Stimulated activated CD4-positive, alpha-beta T cell treated with anti-CD3 and anti-CD28 coated beads, TNF-alpha, amount 100 ng/mL, for 4 hours (primary cell): ENCODE measurements at places on chromosomes 13 and 19.

- no peak for DNase-seq
Observed at GRCh38 chr13:106484537-106485193, 50.8 kb downstream of the EFNB2 start.

DNA sequence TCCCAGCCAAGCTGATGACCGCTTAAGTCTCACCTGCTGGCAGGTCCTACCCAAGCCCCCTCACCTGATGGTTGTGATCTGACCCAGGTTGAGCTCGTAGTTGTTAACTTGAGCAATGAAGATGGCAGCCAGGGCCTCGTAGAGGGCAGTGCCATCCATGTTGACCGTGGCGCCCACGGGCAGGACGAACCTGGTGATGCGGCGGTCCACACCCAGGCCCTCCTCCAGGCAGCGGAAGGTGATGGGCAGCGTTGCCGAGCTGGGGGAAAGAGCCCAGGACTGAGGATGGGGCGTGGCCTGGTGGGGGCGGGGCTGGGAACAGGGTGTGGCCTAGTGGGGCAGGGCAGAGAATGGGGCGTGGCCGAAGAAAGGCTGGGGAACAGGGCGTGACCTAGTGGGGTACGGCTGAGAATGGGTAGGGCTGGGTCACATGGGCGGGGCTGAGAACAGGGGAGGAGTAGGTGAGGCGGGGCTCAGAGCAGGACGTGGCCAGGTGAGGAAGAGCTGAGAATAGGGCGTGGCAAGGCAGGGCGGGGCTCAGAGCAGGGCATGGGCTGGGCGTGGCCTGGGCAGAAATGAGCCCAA, 12.9 kb downstream of the OR7C2 start:
- DNase-seq, result no peak

DNA sequence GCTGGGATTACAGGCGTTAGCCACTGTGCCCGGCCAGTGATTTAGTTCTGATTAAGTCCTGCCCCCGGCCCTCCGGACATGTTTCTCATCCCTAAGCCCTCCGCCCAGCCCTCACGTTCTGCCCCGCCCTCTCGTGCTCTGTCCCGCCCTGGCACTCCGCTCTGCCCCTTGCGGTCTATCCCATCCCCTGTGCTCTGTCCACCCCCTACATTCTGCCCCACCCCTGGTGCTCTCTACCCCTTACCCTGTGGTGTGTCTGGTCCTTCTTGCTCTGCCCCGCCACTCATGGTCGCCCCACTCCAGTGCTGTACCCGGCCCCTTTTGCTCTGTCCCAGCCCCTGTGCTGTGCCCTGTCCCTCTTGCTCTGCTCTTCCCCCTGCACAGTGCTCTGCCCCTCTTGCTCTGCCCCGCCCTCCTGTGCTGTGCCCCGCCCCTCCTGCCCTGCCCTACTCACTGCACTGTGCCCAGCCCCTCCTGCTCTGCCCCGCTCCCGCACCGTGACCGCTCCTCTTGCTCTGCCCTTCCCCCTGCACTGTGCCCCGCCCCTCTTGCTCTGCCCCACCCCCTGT, 3.0 kb downstream of the GTPBP3 start:
- DNase-seq, result no peak

GRCh38 chr19:38557205-38557799, 60.5 kb downstream of the MAP4K1 start:
- DNase-seq, result no peak

DNA sequence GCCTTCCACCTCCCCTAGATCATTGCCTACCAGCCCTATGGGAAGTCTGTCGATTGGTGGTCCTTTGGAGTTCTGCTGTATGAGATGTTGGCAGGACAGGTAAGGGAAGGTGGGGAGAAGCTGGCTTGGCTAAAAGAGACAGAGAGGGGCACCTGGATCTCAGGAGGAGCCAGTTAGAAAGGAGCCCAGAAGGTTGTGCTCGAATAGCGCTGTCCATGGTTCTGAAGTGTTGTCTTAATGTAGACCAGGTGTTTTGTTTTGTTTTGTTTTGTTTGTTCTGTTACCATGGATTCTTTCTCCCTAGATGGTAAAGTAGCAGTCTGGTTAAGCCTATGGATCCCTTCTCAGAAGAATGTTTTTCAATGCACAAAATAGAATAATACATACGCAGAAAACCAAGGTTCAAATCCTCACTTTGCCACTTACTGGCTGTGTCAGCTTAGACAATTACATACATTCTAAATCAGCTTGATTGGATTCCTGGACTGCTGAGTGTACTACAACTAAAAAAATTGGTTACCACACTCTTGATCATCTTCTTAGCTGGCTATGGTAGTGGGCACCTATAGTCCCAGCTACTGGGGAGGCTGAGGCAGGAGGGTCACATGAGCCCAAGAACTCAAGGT, 5.9 kb upstream of the CACNG7 start:
- no peak for DNase-seq

DNA sequence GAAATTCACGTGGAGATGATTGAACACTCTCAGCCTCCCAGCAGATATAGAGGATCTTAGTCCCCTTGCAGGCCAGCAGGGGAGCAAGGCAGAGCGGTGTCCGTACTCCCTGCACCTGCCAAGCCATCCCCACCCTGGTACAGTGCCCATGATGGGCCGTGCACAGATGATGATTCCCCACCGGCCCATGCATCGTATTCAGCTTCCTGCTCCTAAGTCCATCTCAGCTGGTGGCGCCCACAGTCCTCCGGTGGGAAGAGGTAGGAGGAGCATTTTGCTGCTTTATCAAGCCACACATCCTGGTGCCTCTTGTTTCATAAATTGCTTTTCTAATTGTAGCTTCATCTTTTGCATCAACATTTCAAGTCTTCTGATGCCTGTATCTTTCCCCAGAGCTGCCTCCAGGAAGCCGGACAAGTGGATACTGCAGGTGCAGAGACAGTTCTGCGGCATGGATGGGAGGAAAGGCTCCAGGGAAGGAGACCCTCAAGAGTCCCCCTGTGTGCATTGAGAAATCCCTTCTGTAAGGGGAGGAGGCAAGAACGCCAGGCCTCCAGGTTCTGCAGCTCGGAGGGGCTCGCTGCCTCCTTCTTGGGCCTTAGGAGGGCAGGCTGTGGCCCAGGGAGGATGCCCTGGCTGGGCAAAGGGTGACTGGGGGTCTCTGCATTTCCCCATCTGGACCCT, 55.3 kb downstream of the F2RL3 start:
- DNase-seq, result no peak

DNA sequence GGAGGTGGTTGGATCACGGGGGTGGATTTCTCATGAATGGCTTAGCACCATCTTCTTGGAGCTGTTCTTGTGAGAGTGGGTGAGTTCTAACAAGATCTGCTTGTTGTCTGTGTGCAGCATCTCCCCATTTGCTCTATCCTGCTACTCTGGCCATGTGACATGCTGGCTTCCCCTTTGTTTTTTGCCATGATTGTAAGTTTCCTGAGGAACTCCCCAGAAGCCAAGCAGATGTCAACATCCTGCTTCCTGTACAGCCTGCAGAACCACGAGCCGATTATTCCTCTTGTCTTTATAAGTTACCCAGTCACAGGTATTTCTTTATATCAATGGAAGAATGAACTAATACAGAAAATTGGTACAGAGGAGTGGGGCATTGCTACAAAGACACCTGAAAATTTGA, 2.3 kb upstream of the SIGLEC12 start:
- no peak for DNase-seq

- DNase-seq, result no peak
Observed at GRCh38 chr19:31890230-31890629, 455.2 kb upstream of the ZNF507 start.

DNA sequence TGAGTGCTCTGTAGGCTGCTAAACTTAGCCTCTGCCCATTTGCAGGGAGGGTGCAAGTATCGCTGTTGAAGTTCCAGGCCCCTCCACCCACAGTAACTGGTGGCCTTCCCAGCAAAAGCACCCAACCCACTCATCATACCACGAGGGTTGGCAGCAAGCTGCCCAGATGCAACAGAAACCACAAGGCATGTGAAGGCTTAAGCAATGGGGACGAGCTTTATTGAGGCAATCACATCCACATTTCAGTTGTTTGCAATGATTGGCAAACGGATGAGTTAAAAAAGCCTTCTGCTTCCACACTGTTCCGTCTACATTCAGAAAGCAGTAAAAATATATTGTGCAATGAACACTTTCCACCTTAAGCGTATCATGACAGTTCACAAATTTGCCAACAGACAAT, 10.3 kb downstream of the GJB6 start:
- DNase-seq, result no peak

DNA sequence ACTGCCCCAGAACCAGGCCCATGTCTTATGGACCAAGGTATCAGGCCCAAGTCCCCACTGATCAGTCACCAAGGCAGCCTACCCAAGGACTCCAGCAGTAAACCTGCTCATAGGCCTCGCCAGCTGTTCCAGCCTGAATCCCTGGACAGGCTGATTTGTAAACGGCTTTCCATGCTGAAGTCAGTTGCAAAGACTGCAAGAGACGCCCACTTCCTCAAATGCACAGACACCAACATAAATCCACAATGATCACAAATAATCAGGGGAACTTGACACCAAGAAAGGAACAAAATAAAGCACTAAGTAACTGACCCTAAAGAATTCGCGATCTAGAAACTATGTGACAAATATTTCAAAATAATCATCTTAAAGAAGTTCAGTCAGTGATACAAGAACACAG, 75.2 kb downstream of the RXFP2 start:
- DNase-seq, result no peak

- DNase-seq, result no peak
Observed at GRCh38 chr13:106533101-106533942, 2.1 kb downstream of the EFNB2 start.

DNA sequence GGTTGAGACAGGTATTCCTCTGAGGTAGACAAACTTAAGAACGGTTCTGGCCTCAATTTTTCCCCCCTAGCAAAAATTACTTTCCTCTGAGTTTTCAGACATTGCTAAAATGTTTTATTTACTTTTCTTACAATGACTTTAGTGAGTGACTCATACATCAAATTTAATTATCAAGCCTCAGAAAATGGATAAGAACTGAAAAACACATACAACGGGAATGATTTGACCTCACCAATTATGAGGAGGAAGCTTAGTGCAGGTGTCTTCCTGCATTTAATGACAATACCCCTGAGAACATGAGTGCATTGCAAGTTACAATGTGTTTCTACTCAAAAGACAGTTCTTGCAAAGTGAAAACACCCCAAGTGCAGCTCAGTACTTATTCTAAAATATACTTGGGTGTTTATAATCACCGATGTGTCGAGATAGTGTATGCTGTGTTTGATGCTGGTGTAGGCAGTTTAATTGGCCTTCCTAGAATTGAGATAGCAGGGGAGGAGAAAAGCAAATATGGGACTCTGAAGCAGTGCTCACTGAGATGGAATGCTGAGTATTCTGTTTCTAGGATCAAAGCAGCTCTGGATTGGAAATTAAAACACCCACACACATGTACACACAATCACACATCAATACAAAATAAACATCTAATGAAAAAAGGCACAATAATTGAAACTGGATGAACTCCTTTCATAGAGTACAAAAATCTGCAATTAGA, 189.5 kb upstream of the SLC10A2 start:
- DNase-seq, result no peak

GRCh38 chr19:54149021-54149812, 10.3 kb downstream of the LENG1 start:
- DNase-seq, result no peak

- DNase-seq, result no peak
Observed at GRCh38 chr19:30133803-30134202, 191.8 kb downstream of the URI1 start.

GRCh38 chr19:4044990-4045465, 21.7 kb downstream of the ZBTB7A start:
- no peak for DNase-seq

DNA sequence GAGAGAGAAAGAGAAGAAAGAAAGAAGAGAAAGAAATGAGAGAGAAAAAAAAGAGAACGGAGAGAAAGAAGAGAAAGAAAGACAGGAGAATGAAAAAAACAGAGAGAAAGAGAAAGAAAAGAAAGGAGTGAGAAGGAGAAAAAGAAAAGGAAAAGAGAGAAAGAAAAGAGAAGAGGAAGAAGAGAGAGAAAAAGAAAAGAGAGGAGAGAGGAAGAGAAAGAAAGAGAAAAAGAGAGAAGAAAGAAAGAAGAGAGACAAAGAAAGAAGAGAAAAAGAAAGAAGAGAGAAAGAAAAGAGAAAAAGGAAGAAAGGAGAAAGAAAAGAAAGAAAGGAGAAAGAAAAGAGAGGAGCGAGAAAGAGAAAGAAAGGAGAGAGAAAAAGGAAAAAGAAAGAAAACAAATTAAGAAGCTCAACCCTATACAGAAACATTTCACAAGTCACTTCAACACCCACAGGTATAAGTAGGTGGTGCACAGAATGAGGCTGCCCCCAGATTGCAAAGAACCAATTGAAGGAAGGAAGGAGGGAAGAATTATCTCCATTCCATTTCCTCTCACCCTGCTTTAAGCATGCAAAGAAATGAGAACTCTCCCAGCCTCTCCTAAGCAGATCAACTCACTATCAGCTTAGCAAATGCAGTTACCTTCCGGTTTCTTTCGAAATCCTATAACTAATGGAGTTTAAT, 98.8 kb upstream of the CACNA1A start:
- no peak for DNase-seq

DNA sequence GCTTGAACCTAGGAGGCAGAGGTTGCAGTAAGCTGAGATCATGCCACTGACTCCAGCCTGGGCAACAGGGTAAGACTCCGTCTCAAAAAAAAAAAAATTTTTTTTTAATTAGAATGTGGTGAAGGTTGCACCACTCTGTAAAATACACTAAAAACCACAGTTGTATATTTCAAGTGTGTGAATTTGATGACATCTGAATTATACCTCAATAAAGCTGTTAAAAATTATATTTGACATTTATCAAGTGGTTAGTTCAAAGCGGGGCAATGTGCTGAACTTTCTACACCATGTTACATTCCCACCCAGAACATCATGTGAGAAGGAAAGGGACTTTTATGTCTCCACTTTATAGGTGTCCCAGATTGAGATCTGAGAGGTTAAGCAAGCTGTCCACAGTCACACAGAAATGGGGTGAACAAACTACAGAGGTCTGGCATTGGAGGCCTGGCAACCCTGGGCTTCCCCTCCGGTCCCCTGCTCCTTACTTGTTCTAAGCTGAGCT, 5.9 kb upstream of the S1PR5 start:
- DNase-seq, result no peak

- no peak for DNase-seq
Observed at GRCh38 chr13:39910833-39911232, 255.4 kb downstream of the COG6 start.

GRCh38 chr19:14375582-14376291, 5.5 kb upstream of the ADGRE5 start:
- no peak for DNase-seq
